HFFc6 (cell line): ENCODE measurements at places on chromosomes 6 and 20.

DNA sequence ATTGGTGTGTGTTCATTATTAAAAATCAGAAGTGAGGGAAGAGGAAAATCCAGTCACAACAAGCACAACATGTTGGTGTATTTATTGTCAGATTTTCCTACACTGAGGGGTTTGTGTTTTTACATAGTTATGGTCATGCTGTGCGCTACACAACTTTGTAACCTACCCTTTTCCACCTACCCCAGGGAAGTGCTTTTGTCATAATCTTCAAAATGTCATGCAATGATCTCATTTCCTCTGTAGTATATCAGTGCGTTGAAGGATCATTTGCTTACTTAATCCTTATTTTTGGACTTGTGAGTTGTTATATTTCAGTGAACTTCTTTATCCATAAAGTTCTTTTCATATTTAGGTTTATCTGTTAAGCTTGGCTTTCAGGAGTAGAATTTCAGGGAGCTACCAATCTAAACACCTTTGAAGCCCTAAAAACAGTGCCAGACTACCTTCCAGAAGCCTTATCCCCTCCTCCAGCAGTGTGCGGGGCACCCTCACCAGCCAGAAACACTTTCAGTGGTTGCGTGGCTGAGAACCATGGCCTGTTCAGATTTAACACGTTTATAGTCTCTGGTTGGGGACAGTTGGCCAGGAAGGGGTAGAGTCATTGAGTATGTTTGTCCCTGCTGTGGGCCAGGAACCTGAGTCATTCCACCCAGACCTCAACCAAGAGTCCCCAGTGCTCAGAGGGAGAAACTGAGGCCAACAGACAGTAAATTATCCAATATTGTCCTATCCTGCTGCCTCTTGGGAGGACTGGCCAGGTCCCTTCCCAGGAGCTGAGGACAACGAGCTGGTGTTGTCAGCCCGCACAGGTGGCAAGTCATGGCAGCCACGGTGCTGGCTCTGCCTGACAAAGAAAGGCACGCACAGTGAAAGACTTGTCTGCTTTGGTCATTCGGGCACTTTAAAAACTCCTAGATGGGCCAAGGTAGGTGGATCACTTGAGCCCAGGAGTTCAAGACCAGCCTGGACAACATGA, 40.3 kb downstream of the STK35 start:
- no peak for DNase-seq

DNA sequence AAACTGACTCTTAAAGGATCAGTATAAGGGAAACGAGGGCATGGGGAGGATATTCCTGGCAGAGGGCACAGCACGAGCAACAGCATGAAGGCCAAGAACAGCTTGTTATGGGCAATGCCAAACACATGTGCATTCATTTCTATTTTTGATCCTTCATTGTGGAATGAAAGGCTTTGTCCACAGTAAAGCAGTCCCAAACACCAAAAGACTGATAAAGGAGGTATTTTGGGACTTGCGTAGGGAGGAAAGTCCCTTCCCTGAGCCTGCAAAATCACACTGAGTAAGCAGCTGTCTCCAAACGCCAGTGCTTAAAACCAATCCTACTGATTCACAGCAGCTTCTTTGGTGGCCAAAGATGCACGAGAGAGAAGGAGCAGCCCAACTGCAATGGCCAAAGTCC, 138.2 kb downstream of the UNC5CL start:
- DNase-seq, result no peak

- DNase-seq, result no peak
These were observed 10.3 kb downstream of the NFKBIL1 start for GRCh38 chr6:31557443-31558317.

DNA sequence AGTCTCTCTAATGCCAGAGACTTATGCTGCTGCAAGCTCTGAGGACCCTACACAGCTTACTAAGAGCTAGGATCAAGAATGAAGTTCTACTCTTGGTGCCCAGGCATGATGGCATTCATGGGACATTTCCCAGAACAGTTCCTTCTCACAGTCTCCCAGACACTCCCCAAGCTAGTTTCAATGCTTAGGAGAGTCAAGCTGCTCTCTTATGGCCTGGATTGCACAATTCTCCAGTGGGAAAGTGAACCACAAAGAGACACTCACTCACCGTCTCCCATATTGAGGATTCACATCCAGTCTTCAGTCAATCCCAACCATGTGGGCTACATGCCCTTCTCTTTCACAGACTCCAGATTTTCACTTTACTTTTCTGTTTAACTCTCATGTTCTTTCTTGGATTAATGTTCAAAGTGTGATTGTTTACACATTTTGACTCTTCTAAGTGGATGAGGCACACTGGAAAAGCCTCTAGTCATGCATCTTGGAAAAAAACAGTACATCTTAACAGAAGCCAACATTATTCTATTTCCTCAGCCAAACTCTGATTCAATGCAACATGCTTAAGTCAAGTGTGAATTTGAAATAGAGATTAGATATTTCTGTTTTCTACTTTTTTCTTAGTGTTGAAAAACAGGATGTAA, 447.8 kb upstream of the BTBD3 start:
- no peak for DNase-seq

DNA sequence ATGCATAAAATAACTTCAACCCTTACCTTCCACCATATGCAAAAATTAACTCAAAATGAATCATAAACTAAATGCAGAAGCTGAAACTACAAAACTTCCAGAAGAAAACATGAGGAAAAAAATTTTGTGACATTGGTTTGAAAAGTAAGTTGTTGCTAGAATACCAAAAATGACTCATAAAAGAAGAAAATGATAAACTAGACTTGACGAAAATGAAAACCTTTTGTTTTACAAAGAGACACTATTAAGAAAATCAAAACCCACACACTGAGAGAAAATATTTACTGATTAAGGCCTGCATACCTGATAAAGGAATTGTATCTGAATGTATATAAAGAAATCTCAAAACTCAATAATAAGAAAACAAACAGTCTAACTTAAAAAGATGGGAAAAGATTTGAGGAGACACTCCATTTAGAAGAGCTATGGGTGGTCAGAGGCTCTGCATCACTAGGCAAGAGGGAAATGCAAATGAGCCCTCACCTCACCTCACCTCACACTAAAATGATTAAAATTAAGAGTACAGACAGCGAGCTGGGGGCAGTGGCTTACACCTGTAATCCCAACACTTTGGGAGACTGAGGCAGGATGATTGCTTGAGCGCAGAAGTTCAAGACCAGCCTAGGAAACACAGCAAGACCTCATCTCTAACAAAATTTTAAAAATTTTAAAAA, 97.6 kb upstream of the CST7 start:
- DNase-seq, result no peak

DNA sequence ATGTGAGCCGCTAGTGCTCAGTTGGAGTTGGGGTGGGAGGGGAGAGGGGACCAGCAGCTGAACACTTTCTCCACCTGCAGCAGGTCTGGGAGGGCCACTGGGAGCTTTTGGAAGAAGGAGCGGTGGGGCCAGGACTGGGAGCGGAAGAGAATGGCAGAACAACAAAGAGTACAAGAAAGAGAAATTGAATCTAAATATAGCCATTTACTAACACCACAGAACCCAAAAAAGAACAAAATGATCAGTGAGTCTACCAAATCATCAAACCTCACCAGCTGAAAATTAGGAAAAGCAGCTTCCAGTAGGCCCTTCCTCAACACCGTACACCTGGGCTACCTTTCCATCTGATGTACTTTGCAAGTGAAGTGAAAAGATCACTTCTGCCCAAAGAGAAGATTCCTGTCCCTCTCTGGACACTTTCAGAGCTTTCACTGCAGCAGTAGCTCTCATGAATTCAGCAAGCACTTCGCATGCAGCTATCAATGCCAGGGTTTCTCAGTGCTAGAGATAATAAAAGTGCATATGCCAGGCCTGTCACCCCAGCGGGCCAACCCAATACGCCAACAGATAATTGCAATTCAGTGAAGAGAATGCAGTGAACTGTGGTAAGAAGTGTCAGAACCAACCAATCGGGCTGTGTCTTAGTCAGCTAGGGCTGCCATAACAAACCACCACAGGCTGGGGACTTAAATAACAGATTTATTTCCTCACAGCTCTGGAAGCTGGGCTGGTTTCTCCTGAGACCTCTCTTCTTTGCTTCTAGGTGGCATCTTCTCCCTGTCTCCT, 597 bp downstream of the LY86 start:
- DNase-seq, result no peak

- DNase-seq, result no peak
These were observed 105.3 kb downstream of the PRDM13 start for GRCh38 chr6:99711925-99712324.

- DNase-seq, result no peak
These were observed 51.9 kb downstream of the ERMARD start for GRCh38 chr6:169803271-169803811.

DNA sequence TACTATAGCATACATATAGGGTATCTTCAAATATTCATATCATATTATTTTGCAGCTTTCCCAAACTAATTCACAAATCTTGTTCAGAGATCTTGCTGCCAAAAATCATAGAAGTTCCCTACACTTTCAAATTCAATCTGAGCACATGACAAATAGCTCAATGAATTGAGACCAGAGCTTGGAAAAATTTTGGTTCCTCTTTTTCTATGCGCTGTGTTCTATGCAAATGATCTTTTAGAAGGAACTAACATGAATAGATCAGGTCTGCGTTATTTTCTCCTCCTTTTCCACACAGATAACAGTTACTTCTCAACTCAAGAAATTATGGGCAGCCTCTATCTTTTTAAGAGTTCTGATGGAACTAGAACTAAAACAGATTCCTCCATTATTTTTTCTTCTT, 316.3 kb downstream of the ARHGAP18 start:
- DNase-seq, result no peak

GRCh38 chr20:2207770-2208097, 88.1 kb upstream of the TGM3 start:
- no peak for DNase-seq
